ENCODE measurements at places on chromosomes 16 and 17. TPM values are rescaled to one million over a fixed set of nuclear protein-coding genes. Genes with fewer than 3 reads are reported as not detected.

DNA sequence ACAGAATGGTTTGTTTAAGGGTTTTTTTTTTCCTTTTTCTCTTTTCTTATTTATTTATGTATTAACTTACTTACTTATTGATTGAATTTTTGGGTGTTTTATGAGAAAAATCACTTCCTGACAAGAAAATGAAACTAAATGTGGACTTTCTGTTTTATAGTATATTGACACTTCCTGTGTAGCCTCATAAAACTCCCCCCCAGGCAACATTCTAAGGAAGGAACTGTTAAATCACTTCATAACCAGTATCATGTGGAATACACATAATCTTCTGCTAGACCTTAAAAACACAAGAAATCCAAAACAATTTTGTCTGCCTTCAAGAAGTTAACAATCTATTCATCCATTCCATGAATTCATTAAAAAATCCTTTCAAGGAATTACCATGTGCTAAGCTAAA, 164.1 kb upstream of the TOM1L1 start:
- DNase-seq: no peak

DNA sequence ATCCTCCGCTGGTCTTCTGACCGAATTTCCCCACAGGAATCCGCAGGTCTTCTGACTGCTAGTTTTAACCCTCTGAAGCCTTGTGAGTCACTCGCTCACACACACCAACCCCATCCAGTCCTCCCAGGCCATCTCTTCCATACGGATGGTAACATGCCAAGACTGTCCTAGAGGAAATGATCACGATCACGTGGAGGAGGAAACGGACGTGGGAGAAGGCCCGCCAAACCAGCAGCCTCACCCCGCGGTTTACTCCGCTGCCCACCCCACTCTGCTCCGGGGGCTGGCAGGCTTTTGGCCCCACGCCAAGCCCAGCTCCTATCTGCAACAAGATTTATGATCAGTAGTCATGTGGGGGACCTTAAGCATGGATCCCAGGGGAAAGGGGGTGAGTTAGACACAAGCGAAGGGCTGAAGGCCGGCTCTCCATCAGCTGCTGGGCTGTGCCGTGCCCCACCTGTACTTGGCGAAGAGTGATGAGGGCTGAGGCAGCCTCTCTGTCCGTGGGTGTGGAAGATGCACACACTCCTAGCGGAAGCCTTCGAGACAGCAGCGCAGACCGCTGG, 1.5 kb upstream of the FAAP100 start:
- peak; percentile 69 for DNase-seq

DNA sequence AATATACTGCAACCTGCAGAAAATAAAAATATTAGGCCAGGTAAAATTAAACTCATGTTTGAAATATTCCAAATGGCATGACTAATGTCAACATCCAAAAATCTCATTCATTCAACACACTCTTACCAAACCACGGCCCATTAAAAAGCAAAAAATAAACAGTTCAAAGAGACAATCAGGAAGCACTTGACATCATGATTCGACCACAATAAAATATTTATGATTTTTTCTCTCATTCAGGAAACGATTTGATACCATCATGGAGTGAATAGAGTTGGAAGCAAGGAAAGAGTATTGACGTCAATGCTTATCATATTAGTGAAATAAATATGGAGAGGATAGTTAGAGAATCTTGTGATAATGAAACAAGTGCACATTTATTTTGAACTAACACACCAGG, 354.1 kb downstream of the KCNJ2 start:
- DNase-seq: no peak

- DNase-seq: no peak
Measured at GRCh38 chr16:1311212-1311737, 1.8 kb downstream of the UBE2I start.

DNA sequence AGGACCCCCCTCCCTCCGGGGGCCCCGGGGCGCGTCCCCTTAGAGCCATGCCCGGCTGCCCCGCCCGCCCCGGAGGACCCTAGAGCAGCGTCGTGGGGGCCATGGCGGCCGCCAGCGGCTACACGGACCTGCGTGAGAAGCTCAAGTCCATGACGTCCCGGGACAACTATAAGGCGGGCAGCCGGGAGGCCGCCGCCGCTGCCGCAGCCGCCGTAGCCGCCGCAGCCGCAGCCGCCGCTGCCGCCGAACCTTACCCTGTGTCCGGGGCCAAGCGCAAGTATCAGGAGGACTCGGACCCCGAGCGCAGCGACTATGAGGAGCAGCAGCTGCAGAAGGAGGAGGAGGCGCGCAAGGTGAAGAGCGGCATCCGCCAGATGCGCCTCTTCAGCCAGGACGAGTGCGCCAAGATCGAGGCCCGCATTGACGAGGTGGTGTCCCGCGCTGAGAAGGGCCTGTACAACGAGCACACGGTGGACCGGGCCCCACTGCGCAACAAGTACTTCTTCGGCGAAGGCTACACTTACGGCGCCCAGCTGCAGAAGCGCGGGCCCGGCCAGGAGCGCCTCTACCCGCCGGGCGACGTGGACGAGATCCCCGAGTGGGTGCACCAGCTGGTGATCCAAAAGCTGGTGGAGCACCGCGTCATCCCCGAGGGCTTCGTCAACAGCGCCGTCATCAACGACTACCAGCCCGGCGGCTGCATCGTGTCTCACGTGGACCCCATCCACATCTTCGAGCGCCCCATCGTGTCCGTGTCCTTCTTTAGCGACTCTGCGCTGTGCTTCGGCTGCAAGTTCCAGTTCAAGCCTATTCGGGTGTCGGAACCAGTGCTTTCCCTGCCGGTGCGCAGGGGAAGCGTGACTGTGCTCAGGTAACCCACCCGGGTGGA, 759 bp downstream of the ALKBH5 start:
- DNase-seq: peak; percentile 68

- DNase-seq: no peak
Measured at GRCh38 chr17:58377093-58377601, 25.1 kb upstream of the SUPT4H1 start.

DNA sequence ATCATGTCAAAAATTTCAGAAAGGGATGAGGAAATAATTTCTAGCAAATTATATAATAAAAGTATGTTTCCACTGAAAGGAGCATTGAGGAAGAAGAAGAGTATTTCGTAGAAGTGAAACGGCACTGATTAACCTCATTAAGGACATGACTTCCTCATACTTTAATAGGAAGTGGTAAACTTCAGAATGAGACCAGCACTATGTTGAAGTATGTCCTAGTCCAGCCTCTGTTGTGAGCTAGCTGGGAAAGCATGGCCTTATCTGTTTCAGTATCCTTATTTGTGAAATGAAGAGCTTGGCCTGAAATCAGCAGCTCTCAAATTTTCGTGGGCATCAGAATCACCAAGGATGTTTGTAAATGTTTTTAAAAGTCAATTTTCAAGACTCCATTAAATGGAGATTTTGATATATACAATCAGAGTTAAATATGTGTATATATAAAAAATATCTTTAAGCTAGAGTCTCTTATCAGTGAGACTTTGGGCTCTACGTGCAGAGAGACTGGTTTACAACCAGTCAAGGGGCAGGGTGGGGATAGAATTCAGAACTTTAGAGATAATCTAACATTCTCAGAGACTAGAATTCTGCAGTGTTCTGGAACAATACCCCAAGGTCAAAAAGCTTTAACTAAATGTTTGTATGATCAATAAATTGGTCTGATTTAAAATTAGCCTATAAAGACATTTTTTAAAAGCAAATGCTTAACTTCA, 365.4 kb downstream of the CDH13 start:
- DNase-seq: no peak

- DNase-seq: peak; percentile 84
Measured at GRCh38 chr16:88926374-88926990, 50.5 kb downstream of the CBFA2T3 start.

DNA sequence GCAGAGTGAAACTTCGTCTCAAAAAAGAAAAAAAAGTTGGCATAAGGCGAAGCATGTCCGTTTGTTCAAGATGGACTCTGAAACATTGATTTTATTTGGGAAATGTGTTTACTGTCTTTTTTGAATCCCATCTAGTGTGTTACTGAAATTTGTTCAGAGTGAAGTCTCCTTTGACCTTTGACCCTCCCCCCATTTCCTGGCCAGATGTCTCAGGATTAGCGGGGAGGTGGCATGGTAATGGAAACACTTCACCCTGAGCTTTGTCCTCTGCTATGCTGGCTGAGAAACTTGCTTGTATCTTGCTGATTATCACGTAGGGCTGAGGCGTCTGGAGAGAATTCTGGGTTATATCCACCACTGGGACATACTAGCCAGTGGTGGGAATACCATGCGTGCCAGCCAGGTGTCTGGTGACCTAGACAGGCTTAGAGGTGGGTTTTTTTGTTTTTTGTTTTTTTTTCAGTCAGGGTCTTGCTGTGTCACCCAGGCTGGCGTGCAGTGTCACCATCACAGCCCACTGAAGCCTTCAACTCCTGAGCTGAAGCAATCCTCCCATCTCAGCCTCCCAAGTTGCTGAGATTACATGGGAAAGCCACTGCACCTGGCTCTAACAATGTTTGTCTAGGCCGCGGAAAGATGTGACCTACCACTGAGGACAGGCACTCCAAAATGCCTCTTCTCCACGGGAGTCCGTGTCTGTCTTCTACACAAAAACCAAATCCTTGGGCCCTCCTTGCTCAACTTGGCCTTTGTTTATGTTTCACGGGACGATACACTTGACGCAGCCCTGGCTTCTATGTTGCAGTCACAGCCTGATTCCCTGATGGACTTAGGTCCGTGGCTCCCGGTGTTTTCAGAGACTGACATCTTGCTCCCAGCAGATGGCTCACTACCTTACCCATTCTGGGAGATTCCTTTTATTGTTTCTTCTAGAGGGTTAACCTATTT, 6.6 kb upstream of the GALK1 start:
- DNase-seq: peak; percentile 58

- DNase-seq: no peak
Measured at GRCh38 chr16:84467709-84468108, 36.8 kb downstream of the MEAK7 start.

DNA sequence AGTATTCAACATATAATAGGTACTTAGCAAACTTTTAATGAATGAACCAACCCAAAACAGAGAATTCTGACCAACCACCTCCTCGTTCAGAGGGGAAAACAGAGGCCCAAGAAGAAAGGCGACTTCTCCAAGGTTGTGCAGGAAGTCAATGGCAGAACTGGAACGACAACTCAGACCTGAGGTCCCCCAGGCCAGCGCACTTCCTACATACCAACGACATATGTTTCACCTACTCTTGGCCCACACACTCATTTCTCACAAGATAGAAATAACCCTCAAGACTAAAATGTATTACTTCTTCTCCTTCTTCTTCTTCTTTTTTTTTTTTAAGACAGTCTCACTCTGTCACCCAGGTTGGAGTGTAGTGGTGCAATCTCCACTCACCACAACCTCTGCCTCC, 14.4 kb downstream of the CHCT1 start:
- DNase-seq: no peak

- peak; percentile 54 for DNase-seq
Measured at GRCh38 chr16:57115514-57116182, 23.3 kb downstream of the CPNE2 start.

DNA sequence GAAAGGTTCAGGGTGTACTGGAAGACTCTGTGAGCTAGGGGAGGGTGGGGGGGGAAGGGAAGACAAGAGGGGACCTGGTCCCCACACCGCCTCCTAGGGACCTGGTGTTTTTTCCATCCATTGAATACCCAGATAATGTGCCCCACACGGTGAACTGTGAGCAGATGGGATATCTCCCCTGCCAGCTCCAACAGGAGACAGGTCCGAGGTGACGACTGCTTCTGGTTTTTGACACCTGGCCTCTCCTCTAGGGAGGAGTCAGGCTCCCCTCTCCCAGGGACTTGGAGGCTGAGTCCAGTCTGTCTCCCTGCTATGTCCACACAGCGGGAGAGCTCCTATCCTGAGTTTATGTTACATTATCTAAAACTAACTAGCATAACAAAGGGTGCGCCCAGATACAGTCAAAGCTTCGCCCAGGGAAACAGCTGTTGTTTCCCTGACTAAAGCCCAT, 1.8 kb downstream of the MARVELD3 start:
- no peak for DNase-seq

DNA sequence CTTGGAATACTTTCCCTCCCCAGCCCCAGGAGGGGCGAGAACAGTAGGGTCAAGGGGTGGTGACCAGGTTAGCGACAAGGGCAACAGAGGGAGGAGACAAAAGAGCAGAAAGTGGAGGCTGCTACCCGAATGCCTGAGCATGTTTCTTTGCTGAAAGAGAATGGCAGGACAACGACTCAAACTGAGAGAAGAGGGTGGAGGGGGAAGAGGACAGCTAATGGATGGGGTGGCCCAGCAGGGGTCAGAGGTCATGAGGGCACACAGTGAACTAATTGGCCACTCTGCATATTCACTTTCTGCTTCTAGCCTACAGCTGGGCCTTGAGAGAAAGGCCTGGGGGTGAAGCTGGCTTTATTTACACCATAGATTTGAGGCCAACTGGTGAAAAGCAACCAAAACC, 19.1 kb upstream of the DDX52 start:
- DNase-seq: no peak

DNA sequence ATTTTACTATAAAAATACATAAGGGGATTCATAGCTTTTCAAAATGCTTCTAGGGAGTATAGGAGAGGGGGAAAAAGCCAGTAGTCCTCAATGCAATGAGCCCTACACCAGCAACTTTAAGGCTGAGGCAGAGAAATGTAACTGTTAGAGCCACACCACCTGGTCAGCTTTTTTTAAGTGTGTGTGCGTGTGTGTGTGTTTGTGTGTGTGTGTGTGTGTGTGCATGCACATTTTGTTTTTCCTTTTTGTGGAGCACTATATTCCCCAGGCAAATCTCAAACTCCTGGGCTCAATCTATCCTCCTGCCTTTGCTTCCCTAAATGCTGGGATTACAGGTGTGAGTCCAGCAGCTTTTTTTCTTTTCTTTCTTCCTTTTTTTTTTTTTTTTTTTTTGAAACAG, 2.3 kb upstream of the MEIOC start:
- DNase-seq: no peak

GRCh38 chr16:77657016-77657415, 65.3 kb upstream of the NUDT7 start:
- no peak for DNase-seq

DNA sequence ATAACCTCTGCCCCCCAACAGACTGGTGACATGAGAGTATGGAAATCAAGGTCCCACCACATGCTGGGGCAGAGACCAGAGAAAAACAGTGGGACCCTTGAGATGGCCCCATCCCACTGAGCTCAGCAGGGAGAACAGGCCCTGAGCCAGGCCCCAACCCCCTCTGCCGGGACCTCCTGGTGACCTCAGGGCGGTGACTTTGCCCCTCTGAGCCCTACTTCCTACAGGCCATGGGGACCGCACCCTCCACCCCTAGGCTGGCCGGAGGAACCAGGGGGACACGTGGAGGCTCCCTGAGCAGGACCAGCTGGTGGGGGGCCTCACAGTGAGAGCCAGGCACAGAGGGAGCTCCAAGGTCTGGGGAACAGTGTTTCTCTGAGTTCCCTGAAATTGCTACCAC, 13.8 kb upstream of the SRRM2 start:
- DNase-seq: no peak

GRCh38 chr16:71848622-71849021, 2.8 kb downstream of the ATXN1L start:
- no peak for DNase-seq

- no peak for DNase-seq
Measured at GRCh38 chr16:23072769-23073549, 76.3 kb downstream of the USP31 start.

Gene CLDN6
- total RNA-seq: 0.47 TPM

Gene KRTAP4-1
- not detected for total RNA-seq

Gene SRR
- total RNA-seq: 16.1 TPM

Gene NSMCE1
- total RNA-seq: 75.0 TPM

Gene UTS2R
- total RNA-seq: not detected

Gene ITGAD
- total RNA-seq: 0.35 TPM
